ENCODE measurements at places on chromosomes 16 and 17.

DNA sequence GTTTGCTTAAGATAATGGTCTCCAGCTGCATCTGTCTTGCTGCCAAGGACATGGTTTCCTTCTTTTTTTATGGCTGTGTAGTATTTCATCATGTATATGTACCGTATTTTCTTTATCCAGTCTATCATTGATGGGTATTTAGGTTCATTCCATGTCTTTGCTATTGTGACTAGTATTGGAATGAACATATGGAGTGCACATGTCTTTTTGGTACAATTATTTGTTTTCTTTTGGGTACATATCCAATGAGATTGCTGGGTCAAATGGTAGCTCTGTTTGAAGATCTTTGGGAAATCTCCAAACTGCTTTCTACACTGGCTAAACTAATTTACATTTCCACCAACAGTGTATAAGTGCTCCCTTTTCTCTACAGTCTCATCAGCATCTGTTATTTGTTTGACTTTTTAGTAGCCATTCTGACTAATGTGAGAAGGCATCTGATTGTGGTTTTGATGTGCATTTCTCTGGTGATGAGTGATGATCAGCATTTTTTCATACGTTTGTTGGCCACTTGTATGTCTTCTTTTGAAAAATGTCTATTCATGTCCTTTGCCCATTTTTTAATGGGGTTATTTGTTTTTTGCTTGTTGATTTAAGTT is 66.2 kb downstream of the TNFRSF13B start:
- DNase-seq, result no peak

- DNase-seq, result peak; percentile 7
Observed at GRCh38 chr16:80231888-80232287, 308.9 kb upstream of the DYNLRB2 start.

GRCh38 chr17:81403671-81404534 is 8.6 kb downstream of the BAHCC1 start:
- no peak for DNase-seq

GRCh38 chr17:45904866-45905265 is 10.5 kb downstream of the MAPT start:
- DNase-seq, result no peak

- DNase-seq, result no peak
Observed at GRCh38 chr17:32292094-32292493, 26.5 kb downstream of the RHBDL3 start.

GRCh38 chr17:55926276-55926990 is 175.6 kb downstream of the PCTP start:
- DNase-seq, result no peak

GRCh38 chr17:20125724-20126123 is 116.6 kb downstream of the SPECC1 start:
- no peak for DNase-seq

- no peak for DNase-seq
Observed at GRCh38 chr16:13909872-13910303, 10.1 kb upstream of the ERCC4 start.

DNA sequence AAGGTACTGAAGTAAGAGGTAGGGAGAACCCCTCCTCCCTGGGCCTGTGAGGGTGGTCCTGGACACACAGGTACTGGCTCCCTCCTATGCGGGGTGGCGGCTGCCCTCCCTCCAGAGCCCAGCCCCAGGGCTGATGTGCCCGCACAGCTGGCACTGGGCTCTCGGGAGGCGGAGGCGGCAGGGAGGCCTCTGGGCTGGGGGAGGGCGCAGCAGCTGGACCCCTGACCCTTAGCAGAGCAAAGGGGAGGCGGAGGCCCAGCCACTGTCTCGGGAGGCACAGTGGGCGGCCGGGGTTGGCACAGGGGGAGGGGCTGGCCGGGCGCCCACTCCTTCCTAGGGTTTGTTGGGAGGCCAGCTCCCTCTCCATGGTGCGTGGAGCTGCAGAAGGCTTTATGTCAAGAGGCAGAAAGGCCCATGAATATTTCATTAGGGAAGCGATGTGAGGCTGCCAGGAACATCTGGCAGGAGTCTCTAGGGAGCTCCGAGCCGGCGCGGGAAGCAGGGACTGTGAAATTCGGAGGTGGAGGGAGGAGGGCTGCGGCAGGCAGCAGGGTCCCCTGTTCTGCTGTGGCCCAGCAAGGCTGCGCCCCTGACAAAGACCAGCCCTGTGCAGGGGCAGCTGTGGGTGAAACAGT is 44.1 kb upstream of the ACSF3 start:
- DNase-seq, result no peak

GRCh38 chr16:66486773-66487579 is 59.9 kb downstream of the BEAN1 start:
- no peak for DNase-seq

DNA sequence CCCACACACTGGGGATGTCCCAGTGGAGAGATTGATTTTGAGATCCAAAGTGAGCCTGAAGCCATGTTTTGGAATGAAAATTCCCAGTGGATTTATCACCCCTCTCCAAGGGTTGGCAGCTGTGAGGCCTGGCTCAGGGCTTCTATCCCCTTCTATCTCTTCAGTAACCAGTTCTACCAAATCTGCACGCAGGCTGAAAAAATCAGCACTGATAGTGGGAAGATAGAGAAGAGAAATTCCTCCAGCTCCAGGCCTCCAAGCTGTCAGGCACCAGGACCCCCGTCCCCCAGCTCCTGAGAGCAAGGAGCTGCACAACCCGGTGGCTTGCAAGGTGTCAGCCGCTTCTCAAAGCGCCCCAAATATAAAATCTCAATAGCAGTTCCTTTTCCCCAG is 1.0 kb downstream of the FLOT2 start:
- DNase-seq, result no peak

DNA sequence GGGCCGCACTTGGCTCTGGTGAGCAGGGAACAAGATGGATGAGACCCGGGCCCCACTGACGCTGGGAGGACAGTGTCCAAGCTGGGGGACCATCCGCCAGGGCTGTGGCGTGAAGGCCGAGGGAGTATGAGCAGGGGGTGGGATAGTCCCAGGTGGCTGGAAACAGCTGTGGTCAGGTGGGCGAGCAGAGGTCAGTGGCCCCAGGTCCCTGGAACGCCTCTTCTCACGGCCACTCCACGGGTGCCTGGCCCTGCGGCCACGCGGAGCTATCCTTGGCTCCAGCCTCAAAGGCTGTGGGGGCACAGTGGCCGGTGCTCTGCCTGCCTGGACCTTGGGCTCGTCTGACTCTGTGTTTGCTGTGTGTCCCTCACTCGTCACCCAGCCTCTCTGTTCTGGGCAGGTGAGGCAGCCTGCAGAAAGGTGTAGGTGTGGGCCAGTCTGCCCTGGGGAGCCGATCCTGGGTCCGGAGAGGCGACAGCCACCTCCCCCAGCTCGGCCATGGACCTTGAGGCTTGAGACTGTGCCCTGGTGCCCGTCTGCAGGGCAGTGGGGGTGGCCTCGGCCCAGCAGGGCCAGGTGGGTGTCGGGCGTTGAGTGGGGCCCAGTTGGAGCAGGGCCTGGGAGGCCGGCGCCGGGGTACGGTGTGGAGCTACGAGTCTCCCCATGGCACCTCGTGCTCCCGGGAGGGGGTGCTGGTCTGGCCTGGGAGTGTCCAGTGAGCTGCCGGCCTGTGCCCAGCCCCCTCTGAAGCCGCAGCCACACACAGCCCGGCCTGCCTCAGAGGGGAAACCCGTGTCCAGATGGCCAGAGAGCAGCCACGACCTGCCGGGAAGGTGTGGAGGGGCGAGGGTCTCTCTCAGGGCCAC is 10.0 kb downstream of the CACNA1H start:
- no peak for DNase-seq

- no peak for DNase-seq
Observed at GRCh38 chr17:75742337-75742736, 21.1 kb downstream of the ITGB4 start.

- no peak for DNase-seq
Observed at GRCh38 chr17:29962656-29963055, 21.2 kb downstream of the EFCAB5 start.

- DNase-seq, result no peak
Observed at GRCh38 chr17:36034127-36034526, 16.4 kb upstream of the CCL23 start.

- no peak for DNase-seq
Observed at GRCh38 chr17:50365649-50366393, 7.2 kb downstream of the MRPL27 start.

- no peak for DNase-seq
Observed at GRCh38 chr17:82802075-82802780, 37.6 kb downstream of the ZNF750 start.

DNA sequence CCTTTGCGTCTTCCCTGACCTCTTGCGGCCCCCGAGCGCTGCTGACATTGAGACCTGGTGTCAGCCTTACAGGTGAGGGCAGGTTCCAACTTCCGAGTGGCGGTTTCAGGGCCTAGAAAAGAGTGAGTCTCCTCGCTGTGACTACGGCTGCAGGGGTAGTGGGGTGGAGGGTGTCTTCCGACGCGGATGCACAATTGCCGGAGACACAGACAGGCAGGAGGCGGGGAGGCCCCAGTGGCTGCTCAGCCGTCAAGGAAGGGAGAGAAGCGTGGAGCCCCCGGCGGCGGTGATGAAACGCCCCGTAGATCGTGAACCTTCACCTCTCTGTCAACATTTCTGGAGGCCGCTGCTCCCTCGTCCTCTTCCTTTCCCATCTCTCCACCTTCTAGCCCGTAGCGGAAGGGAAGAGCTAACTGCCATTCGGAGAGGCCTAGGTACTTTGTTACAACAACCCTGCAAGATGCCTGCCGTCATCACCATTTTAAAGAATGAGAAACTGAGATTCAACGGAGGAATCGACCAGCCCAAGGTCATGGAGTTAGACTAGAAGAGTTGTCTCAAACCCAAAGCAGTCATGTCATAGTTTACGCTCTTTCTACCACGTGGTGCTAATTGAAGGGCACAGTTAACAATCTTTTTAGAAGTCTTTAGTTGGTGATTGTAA is 485 bp downstream of the DNAJA3 start:
- DNase-seq, result no peak

- DNase-seq, result no peak
Observed at GRCh38 chr17:41691031-41691777, 2.5 kb downstream of the EIF1 start.

DNA sequence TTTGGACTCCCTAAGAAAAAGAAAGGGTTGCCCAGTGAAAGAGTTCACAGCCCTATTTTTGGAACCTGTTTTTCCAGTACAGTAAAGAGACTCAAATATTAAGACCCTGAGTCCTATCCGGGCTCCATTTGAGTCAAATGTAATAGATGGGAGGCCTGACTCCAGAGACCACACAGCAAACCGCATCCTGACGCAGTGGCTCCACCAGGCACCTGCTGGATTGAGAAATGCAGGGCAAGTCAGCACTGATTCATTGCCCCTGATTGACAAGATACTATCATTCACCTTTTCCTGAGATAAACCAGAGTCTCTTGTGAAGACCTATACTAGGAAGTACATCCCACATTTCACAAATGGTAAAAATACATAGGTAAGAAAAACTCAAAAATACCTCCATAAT is 715.7 kb upstream of the SOX9 start:
- no peak for DNase-seq

DNA sequence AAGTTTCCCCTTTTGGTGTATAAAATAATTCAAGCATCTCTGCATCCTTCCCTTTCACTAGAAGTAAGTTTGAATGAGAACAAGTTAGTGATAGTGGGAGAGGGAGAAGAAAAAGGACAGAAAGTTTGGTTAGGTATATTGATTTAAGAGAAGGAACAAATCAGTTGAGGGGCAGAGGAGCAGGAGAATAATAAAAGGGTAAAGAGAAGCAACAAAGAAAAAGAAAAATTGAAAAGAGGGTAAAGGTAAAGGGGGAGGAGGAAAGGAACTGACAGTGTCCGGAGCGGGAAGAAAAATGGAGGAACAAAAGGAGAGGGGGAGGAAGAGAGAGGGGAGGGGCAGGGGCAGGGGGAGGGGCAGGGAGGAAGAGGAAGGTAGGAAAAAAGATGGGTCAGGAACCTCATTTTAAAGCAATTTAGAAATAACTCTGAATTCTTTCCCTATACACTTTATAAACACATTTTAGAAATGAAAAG is 6.3 kb upstream of the IGF2BP1 start:
- DNase-seq, result no peak

DNA sequence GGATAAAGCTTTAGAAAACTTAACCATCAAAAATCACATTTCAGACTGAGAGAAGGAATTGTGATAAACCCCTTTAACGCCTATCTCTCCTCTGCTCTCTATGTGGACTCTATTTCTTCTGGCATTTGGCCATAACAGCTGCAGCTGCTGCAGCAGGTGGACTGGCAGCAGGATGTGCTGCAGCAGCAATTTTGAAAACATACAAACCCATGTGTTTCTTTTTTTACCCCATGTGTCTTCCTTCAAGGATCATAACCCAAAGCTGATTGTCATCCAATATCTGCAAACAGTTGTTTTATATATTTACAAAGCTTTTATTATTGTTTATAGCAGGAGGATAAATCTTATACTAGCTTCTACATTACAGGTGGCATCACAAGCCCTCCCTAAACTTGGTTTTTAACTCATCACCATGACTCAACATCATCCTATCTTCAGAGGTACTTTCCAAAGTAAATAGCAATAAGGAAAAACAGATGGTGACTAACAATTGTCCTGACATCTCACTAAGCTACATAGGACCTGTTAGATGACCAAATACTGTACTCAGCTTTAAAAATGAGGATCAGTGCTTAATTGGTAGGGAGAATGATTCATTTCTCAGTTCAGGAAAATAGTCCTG is 14.5 kb upstream of the KRTAP9-2 start:
- DNase-seq, result no peak

DNA sequence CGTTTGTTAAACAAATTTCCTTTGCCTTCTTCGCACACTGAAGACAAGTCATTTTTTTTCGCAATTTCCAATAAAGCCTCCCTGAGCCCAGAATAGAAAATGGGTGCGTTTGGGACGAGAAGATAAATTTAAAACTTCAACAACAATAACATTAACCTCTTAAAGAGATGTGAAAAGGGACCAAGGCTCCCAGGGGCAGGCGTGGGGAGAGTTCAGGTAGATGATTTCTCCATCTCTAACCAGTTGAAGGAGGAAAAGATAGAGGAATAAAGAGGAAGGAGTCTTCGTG is 1.3 kb upstream of the HOXB4 start:
- no peak for DNase-seq

DNA sequence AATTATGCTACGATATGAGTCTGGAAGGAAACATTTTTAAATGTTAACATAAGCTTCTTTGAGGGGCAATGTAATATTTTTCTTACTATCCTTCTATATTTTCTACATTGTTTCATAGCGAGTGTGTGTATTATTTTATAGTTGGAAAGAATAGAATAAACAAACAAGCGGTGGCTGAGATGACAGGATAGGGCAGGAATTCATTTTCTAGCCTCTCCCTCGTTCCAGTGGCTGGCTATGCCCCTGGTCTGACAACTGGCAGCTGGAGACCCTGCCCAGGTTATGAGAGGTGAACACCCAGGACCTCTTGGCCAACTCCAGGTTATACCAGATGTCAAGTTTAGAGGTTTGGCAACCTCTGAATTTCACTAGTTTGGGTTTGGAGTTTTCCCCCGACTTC is 14.5 kb upstream of the TNRC6C start:
- DNase-seq, result no peak

GRCh38 chr17:2029911-2030778 is at the start of gene DPH1:
TSS of gene DPH1 (plus strand) at chr17:2030153. CDS start at chr17:2030170, 17 bp downstream.
- DNase-seq, result peak; percentile 90
